ENCODE measurements at places on chromosomes 2 and 18.

- DNase-seq = no peak
Observed at GRCh38 chr2:207157731-207158130, 8.0 kb downstream of the KLF7 start.

- no peak for DNase-seq
Observed at GRCh38 chr18:58152891-58153290, 108.9 kb downstream of the NEDD4L start.

DNA sequence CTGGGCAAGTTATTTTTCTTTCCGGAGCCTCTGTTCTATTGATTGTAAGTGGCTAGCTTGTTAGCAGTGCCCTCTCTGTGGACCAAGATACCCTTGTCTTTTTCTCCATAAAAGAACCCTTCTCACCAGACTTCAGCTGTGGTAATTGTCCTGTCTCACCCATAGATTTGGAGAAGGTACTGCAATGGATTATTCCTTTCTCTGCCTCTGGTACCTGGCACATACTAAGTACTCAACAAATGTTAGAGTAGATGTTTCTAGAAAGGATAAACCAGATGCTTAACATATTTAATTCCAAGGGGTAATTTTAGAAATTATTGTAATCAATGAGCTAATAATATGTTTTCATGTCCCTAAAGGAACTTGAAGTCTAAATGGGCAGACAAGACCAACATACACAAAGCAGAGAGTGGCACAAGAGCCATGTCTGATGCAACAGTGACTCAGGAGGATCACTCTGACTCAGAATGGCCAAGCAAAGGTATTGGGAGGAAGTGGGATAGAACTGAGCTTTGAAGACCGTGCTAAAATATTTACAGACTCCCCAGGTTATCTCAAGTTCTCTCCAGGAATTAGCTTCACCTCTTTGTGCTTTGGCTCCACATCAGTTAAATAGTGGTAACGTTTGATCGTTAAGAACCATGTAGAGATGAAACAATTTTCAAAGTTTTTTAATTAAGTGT lies 129.7 kb upstream of the OSR1 start:
- DNase-seq = no peak

- no peak for DNase-seq
Observed at GRCh38 chr2:227536445-227536844, 62.2 kb upstream of the SCYGR2 start.

- no peak for DNase-seq
Observed at GRCh38 chr2:159984034-159984433, 78.4 kb downstream of the PLA2R1 start.

- no peak for DNase-seq
Observed at GRCh38 chr2:118535818-118536212, 311.6 kb downstream of the EN1 start.
